ENCODE measurements at places on chromosomes 1 and 21.

GRCh38 chr21:36477559-36477958 is 2.4 kb downstream of the CLDN14 start:
- DNase-seq = no peak

GRCh38 chr1:11525151-11525505 is 46.2 kb downstream of the DISP3 start:
- no peak for DNase-seq

- DNase-seq = no peak
Measured at GRCh38 chr1:10730985-10731384, 65.5 kb downstream of the CASZ1 start.

DNA sequence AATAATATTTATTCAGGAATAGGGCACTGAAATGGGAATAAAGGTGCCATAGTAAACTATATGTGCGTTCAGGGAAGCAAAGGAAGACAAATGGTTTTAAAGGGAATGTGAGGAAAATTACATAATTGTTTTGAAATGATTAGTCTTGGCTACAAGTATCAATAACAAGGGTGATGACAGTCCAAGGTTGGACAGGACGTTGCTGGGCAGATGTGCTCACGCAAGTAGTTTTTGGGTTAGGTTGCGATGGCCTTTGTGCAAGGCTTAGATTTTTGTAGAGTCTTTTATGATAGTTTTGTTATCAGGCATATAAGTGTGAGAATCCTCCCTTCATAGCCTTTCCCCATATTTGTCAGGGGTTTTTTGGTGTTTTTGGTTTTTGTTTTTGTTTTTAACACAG is 57.0 kb downstream of the SPATA6 start:
- no peak for DNase-seq

DNA sequence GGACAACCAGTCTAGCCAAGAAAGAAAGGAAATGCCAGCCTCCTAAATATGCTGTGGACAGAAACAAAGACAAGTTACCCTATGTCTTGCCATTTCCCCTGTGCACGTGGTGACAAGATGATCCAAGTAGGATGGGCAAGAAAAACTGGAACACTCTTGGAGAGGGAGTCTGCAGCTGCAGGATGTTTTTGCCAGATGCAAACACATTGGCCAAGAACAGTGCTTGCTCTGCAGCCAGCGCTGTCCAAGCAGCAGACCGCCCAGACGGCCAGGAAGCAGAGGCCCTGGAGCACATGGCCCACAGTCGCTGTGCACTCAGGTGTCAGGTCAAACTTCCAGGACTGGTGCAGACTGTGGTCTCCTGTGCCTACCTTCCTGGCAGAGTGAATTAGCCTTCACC is 189.3 kb downstream of the SLC35F3 start:
- no peak for DNase-seq

DNA sequence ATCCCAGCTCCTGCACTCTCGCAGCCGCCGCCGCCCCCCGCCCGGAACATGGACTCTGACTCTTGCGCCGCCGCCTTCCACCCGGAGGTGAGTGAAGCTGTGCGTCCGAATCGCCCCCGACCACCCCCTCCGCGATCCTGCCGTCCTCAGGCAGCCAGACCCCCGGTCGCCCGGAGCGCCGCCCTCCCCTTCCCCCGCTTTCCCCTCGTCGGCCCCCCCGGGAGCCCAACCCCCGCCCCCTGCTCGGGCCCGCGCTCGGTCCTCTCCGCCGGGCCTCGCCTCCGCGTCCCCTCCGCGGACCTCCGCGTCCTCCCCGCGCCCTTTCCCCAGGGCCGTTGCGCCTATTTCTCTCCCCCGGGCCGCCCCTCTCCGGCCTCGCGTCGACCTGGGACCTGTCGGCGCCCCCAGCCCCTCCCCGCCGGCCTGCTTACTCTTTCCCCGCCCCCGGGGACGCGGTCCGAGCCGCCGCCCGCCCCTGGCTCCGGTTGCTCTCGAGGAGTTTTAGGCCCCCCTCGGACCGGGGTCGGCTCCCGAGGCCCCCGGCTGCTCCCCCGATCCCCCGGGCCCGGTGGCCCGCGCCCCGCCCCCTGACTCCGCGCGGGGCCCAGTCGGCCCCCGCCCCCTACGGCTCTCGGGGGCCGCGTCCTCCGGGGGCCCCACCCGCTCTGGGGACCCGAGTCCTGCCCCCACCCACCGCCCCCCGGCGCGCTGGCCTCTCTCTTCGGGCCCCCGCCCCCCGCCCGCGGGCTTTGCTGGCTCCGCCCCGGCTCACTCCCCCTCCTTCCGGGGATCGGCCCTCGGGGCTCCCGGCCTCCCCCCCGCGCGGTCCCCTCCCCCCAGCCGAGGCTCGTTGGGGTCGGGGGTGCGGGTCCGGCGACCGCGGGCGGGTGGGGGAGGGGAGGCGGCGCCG is 743 bp downstream of the PHF13 start:
- no peak for DNase-seq

DNA sequence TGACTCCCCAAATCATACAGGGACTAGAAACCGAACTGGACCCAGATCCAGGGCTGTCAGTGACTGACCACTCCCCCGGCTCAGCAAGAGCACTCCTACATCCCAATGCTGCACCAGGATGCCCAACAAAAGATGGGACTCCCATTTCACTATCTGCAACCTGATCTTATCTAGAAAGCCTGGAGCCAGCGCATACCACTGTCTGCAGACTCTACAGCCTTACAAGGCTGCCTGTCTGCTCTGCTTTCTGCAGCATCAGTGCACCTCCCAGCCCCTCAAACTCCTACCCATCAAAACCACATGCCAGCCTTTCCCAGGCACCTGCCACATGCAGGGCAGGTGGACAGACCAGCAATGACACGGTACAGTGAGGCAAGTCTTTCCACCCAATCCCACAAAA is 52.2 kb downstream of the SSBP3 start:
- DNase-seq = no peak

GRCh38 chr1:1921459-1921862 is 2.4 kb upstream of the TMEM52 start:
- no peak for DNase-seq

- DNase-seq = no peak
Measured at GRCh38 chr1:113392541-113393128, 2.3 kb downstream of the MAGI3 start.

- no peak for DNase-seq
Measured at GRCh38 chr1:240608707-240609106, 3.2 kb downstream of the GREM2 start.
